Inflammatory macrophage treated with lipopolysaccharide for 1 hour (primary cell): ENCODE measurements at places on chromosomes 6 and 20.

GRCh38 chr20:48808382-48809034 lies 19.3 kb downstream of the PREX1 start:
- DNase-seq = no peak

- DNase-seq = no peak
Observed at GRCh38 chr6:101404775-101405174, 11.3 kb downstream of the GRIK2 start.

GRCh38 chr20:10670501-10671220 lies 3.1 kb downstream of the JAG1 start:
- no peak for DNase-seq

- no peak for DNase-seq
Observed at GRCh38 chr6:157822245-157823000, 623 bp upstream of the SNX9 start.

DNA sequence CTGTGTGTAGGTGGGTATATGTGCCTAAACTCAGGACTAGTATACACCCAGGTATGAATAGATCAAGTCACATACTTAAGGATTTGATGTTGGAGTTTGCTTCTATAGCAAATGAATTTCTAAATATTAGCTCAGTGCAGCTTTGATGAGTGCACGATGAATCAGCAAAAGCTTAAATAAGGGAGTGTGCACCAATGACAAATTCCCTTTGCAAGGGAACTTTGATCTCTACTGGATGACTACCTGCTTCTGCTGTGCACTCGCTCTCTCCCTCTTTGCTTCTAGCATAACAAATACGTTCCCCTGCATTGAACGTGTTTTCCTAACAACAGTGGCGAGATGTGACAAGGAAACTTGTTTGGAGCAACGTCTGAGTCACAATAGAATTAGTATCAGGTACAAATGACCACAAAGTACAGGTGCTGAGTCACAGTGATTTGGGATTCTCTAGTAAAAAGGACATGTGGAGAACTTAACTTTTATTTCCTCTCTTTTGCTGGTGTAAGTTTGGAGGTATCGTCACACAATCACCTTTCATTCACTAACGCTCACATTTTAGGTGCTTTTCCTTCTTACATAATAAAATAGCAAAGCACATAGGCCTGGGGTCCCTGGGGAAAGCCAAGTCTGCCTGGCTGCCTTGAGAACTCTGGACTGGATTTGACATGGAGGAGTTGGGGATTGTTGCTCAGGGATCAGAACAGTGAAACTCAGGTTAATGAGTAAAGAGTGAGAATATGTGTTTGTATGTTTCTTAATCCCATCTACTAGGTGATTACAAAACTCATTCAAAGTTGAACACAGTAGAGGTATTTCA lies 49.7 kb downstream of the KLHL31 start:
- DNase-seq = no peak

- peak; percentile 17 for DNase-seq
Observed at GRCh38 chr6:137025786-137026730, 18.7 kb downstream of the IL20RA start.

DNA sequence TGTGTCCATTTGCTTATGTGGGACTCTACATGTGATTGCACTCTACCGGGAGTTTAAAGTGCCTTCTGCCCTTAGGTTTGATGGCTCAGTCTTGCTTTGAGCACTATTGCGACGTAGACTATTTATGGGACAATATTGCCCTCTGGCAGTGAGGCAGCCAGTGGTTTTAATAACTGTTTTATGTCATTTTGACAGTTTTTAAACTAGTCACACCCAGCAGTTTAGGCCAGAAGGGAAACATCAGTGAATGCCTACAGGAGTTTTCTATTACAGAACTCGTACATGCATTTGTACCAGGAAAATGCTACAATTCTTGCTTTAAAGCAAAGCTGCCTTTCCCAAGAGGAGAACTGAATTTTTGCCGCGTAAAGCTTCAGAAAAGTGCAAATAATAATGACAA lies 813.7 kb downstream of the KIF16B start:
- DNase-seq = no peak

DNA sequence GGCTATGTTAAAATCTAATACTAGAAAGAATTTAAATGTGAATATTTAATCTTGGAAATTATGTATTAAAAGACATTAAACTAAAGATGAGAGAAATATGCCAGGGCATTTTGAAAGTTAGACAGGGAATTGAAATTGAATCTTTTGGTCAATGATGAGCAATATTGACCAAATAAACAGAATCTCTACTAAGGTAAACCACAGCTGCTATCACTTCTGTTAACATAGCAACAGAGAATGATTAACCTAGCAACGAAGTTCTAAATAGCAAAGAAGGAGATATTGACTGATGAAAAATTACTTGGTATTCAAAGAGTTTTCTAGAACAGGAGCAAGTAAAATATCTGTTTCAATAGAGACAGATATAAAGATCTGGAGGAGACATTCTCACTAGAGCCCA lies 45.2 kb upstream of the RSPO3 start:
- DNase-seq = no peak

- DNase-seq = no peak
Observed at GRCh38 chr6:123333000-123333756, 303.6 kb downstream of the TRDN start.

DNA sequence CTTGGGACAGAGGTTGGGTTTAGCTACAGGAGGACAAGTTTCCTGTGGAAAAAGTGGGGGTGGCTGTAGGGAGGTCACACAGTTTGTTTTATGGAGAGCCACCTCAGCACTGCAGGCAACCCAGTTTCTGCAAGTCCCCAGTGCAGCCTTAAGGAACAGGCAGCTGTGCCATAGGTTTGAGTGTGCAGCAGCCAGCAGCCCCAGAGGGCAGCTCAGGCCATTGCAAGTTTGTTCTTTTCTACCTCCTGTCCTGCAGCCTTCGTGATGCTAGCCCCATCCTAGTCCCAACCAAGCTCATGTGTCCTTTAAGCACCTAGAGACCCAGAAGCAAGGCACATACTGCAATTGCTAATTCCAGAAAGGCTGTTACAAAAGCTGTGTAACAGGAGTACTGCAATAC lies 58.8 kb downstream of the ZBTB9 start:
- DNase-seq = no peak

- no peak for DNase-seq
Observed at GRCh38 chr20:61966492-61967244, 99.0 kb downstream of the TAF4 start.

DNA sequence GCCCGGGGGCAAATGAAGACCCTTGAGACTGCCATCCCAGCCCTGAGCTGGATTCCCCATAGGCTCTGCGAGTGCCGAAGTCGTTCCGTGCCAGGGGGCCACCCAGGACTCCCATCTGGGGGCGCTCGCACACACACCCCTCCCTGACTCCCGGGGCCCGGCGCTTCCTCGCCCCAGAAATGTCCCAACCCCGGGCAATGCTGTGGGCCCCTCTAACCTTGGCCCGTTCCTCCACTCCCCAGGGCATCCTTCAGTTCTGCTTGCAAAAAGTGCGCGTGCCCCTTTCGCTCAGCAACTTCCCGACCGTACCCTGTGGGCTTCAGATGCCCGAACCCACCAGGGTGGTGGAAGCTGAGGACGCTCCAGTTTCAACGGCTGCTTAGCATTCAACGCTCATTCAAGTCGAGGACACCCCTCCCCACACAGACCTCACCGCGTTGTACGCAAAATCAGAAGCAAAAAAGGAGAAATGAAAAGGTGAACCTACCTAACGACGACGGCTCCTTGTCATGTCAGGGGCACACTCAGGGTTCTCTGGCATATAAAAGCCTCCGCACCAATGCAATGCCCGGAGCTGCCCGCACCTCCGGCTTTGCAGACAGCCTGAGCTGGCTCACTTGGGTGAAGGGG lies 25.3 kb downstream of the RIPOR2 start:
- DNase-seq = no peak

DNA sequence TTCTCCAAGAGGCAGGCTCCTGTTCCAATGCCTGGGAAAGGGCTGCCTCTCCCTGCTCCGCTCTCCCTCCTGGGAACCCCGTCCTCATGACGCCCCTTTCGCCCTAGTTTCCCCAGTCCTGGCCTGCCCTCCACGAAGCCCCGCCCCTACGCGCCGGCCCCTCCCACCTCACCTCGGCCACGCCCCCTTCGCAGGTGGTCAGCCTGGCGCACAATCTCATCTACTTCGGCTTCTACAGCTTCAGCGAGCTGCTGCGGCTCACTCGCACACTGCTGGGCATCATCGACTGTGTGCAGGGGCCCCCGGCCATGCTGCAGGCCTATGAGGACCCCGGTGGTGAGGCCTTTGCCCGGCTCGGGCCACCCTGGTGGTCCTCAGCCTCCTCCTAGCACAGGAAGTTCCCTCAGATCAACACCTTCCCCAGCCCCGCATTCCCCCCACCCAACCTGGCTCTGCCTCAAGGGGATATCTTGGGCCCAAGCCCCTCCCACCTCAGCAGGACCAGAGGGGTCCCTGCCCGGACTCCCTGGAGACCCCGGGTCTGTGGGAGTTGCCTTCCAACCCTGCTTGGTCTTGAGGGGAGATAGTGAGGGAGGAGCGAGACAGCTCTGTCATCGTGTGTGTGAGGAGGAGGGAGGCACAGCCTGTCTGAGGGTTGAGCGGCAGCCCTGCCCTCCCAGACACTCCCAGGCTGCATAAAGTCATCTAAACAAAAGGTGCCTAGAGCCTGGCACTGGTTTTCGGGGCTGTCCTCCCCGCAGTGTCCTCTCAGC lies 40.3 kb downstream of the UQCC2 start:
- no peak for DNase-seq

DNA sequence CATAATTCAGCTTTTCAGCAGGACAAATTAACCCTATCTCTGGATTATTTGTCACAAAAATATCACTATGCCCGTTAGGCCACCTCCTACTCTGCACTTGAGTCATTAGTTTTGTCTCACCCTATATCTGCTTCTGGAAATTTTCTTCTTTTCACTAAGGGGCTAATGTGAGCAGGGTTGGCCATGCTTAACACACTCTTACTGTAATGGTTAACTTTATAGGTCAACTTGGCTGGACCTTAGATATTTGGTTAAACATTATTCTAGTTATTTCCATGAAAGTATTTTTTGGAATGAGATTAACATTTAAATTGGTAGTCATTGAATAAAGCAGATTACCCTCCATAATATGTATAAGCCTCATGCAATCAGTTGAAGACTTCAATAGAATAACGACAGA lies 394.6 kb upstream of the PTCHD4 start:
- no peak for DNase-seq

GRCh38 chr6:49582529-49582928 lies 32.1 kb downstream of the C6orf141 start:
- no peak for DNase-seq

- no peak for DNase-seq
Observed at GRCh38 chr6:74128536-74128935, 432.5 kb downstream of the CD109 start.

DNA sequence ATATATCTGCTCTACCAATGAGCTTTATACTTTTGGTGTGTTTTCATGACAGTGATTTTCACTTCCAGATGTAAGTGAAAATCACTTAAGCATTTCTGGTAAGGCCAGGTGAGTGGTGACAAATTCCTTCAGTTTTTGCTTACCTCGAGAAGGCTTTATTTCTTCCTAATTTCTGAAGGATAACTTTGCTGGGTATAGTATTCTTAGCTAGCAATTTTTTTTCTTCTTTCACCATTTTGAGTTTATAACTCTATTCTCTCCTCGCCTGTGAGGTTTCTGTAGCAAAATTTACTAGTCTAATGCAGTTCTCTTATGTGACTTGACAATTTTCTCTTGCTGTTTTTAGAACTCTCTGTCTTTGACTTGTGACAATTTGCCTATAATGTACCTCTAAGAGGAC lies 7.1 kb downstream of the FHL5 start:
- no peak for DNase-seq

DNA sequence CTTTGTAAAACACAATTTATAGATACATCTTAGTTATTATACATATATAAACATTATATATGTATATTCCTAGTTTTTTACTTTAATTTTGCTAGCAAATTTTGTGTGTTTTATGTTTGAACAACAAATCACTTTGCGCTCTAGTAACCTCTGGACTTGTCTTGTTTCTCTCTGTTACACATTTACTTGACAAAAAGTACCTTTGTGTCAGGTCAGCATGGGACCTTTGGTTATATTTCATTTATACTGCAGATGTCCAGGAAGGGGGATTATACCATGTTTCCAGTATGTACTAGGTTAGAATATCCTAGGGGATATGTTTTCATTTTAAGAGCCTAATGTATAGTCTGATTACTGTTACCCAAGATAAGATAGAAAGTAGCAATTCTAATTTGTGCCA lies 28.5 kb upstream of the ELOVL5 start:
- DNase-seq = no peak

GRCh38 chr20:1817577-1818211 lies 77.5 kb upstream of the SIRPA start:
- DNase-seq = no peak

- DNase-seq = peak; percentile 45
Observed at GRCh38 chr20:34581341-34582184, 23.0 kb downstream of the MAP1LC3A start.

- no peak for DNase-seq
Observed at GRCh38 chr20:7399114-7399513, 541.1 kb downstream of the HAO1 start.
